ENCODE measurements at places on chromosomes 6 and 20.

- no peak for DNase-seq
These were observed 489.8 kb upstream of the MANEA start for GRCh38 chr6:95087394-95088097.

DNA sequence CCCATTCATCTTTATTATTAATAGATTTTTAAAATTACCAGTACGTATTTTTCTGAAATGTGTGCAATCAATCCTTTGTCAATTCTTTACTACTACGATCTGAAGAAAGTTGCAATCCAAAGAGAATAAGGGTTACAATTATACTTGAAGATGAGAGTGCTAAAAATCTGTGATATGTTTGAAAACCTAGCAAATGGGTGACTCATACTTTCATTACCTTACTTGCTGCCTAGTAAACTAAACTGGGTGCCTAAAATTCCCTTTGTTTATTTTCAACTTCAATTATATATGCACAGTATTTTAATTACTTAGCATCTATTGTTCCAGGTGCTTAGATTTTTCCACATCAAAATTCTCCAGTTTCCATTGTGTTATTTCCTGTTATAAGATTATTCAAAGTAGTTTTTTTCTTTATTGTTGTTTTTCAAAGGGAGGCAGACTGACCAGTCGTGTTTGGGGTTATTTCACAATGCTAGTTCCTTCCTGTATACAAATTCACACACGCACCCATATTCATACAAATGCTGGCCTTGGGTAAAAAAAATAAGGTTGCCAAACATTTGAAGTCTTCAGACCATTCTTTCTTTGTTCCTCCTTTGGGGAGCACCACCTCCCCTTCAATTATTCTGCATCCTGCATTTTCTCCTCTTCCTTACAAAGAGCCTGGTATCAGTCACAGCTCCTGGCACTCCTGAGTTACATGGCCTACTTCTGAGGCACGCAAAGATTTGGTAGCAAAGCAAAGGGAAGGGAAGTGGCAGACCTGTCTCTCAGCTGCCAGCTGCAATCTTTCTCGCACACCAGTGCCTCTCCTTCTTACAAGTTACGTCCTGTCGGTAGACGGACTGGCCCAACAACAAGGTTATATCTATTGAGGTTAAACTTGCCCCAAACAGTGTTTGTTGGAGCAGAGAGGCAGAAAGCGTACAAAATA lies 16.2 kb upstream of the FAM135A start:
- DNase-seq = no peak

- no peak for DNase-seq
These were observed 200.2 kb upstream of the SUPT3H start for GRCh38 chr6:45577836-45578504.

GRCh38 chr6:133291671-133292070 lies 50.5 kb downstream of the EYA4 start:
- DNase-seq = no peak

DNA sequence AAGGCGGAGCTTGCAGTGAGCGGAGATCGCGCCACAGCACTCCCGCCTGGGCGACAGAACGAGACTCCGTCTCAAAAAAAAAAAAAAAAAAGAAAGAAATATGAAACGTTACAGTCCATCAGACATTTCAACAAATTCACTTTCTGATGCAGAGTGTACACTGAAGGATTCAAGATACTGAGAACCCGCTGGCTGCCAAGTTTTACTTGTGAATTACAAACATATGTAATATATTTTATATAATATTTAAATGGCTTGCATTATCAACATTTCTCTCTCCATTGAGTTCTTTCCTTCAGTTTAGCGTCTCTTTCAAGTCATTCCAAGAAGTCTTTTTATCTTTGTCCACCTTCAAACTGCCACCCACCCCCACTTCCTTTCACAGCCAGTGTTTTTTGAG lies 240.9 kb upstream of the RNF217 start:
- DNase-seq = no peak

DNA sequence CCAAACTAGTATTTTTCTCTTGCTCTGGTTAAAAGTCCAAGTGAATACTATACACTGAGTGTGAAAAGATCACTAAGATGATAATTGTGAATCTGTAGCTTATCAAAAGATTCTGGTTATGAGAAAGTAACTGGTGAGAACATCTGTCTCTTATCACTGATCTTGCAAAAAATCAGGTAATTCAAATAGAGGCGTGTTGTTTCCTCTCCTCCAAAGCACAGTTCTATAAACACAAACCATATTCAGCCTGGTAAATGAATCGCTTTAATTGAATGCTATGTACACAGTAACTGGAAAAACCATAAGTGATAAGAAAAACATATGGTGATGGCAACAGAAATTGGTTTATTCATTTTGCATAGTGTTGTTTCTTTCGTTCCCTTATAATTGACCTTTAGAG lies 161.0 kb downstream of the RALGAPA2 start:
- DNase-seq = no peak

DNA sequence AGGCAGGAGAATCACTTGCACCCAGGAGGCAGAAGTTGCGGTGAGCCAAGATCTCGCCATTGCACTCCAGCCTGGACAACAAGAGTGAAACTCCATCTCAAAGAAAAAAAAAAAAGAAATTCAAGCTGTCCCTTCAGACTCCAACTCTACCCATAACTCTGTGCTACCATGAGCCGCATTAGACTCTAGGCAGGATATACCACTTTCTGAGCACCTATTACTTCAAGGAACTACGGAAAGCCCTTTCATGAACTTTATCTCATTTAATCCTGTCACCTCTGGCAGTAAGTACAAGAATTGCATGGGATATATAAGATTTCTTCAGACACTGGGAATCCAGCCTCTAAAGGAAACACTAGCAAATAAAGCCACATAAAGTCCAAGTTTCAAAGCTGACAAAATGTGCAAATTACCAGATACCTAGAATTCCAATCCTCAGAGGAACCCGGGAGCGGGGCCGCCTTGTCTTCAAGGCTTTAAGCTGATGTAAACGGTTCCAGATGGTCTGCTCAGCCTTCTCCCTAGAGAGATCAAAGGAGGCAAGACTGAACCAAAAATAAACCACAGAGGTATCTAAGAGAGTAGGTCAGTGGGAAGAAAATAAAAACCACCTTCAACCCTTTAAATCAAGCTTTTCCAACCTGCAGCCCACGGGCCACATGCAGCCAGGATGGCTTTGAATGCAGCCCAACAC lies 9.4 kb downstream of the CDK5RAP1 start:
- no peak for DNase-seq

DNA sequence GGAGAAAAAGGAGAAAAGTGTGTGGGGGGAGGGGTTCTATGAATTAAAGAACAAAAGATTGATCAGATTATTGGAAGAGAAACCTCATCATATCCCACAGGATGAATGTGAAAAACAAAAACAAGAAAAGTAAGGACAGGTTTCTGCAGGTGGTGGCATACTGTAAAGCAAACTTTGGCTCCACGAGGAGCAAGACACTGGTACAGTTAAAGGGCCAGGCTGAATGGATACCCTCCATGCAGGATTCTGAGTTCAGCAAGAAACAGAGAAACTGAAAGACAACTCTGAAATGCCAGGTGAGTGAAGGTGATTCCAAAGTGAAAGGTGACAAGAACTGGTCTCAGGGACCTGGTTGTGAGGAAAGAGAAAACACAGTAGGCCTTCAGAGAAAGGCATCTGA lies 37.4 kb downstream of the FYN start:
- DNase-seq = no peak

DNA sequence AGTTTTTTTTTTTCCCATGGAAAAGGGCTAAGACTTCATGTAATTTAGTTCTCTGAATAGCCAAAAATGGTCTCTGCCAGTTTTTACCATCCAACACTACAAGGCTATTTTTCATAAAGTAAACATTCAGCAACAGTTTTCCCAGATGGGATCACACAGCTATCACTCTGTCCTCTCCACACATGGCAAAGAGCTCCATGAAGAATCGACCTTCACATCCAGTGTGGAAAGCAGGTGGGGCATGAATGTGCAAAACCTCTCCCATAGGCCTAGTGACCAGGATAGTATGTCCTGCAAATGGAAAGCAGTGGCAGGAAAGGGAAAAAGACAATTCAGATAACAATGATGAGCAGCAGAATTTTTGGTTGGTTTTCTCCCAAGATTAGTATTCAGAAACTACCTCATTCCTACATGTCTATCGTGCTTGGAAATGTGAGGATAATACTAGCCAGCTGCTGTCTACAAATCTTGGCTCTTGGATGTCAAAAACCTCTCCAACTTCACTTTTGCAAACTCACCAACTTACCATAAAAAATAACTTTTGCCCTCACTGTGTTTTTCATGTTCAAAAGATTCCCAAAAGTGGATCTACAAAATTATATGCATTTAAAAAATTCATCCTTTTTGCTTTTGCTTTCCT lies 159.7 kb upstream of the MCHR2 start:
- DNase-seq = no peak

GRCh38 chr6:126955621-126956020 lies 162.8 kb upstream of the RSPO3 start:
- no peak for DNase-seq

DNA sequence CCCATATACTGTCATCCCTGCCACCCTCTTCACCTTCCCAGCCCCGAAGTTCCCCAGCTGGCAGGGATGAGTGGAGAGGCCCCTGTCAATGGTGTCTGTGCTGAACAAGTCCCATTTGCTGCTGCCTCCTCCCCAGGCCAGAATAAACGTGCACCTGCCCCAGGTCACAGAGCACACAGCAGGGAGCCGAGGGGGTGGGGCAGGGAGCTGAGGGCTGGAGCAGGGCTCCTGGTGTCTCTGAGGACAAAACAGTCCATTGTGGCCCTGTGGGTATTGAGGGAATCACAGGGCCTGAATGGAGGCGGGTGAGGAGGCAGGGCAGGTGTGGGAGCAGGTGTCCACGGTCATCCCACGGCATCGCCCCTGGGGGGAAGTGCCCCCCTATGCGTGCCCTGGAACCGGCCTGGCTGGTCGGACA lies 55.8 kb downstream of the SNAI1 start:
- DNase-seq = no peak

DNA sequence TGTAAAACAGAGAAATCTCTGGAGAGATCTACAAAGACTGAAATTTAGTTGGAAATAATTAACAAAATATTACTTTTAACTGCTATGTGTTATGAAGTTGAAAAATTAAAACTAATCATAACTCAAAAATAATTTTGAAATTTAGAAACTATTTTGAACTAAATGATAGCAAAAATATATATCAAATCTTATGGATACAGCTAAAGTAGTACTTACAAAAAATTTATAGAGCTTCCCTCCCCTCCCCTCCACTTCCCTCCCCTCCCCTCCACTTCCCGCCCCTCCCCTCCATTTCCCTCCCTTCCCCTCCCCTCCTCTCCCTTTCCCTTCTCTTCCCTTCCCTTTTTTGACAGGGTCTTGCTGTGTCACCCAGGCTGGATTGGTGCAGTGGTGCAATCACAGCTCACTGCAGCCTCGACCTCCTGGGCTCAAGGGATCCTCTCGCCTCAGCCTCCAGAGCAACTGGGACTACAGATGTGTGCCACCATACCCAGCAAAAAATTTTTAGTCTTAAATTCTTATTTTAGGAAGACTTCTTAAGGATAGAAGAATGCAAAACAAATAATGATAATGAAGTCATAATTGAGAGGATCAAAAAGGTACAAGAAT lies 87.2 kb upstream of the RGS17 start:
- no peak for DNase-seq

DNA sequence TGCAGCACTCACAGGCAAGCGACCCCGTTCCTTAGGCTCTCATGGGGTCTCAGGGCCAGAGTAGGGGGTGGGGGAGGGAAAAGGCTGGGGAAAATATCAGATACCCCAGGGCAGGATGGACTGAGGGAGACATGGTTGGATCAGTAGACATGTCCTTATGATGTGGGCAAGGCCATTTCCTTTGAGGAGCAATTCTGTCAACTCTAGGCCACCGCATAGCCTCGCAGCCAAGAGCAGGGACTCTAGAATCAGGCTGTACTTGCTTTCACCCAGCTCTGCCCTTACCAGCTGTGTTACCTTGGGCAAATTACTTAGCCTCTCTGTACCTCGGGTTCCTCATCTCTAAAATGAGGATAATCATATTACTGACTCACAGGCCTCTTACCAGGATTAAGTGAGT lies 2.2 kb upstream of the MAPK13 start:
- no peak for DNase-seq

DNA sequence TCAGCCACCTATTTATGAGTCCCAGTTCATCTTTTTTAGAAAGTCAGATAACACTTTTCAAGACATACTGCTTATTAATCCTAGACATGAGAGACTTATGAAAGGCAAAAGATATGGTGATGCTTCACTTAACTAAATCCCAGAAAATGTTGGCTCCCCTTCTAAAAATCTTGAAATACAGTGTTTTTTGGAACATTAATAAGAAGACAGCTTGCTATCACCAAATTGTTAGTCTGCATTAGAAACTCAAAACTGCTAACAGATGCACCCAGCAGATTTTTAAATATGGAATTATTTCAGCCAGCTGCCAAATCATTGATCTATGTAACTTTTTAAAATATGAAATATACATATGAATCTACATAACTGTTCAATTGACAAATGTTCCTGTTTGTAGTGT lies 108.6 kb upstream of the TIAM2 start:
- no peak for DNase-seq

DNA sequence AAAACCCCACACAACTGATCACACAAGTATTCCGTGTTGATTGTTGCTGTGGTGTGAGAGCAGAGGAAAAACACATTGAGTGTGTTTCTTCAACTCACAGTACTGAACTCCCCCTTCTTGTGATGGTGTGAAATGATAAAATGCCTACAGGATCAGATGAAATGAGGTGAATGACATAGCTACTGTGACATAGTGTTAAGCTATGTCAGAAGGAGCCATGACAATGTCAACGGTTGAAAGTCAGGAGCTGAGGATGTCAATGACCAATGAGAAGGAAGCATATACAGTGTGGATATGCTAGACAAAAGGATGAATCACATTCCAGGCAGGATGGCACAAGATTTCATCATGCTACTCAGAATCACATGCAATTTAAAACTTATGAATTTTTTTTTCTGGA lies 38.8 kb downstream of the WASF1 start:
- DNase-seq = no peak

- no peak for DNase-seq
These were observed 99.2 kb downstream of the SLC22A3 start for GRCh38 chr6:160447350-160447749.

- no peak for DNase-seq
These were observed 28.2 kb downstream of the NCOA3 start for GRCh38 chr20:47529840-47530239.

DNA sequence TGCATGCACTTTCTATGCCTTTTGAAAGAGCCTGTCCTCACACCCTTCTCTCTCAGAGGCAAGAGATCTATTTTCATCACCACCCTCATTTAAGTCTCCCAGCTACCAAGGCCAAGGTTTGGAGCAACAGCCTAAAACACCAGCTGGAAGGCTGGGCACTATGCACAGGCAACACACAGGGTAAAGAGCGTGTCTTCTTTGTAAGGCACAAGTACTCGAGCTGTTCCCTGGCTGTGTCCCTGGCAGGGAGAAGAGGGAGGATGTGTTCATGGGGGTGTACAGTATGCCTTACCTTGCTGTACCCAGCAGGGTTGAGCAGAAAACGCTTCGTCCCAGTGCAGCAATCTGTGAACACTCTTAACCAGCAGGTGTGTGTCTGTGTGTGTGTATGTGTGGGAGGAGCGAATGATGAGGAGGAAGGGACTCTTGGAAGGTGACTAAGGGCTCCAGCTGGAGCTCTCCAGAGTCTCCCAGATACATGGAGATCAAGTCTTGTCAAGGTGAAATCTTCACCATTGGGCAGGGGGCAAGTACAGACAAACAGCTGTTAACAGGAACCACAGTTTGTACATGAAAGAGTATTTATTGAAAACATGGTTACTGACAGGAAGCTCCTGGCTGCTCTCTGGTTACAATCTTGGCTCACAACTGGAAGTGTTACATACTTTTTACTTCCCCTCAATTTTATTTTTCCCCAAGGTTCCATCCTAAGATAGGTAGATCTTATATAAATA lies 40.8 kb downstream of the ELMO2 start:
- DNase-seq = no peak

GRCh38 chr6:170149681-170150589 lies 140.9 kb downstream of the DLL1 start:
- DNase-seq = no peak
